ENCODE measurements at places on chromosomes 13 and 19.

GRCh38 chr19:5314012-5314906, 26.4 kb downstream of the PTPRS start:
- no peak for DNase-seq

GRCh38 chr13:86445672-86446071, 646.5 kb upstream of the SLITRK6 start:
- DNase-seq: no peak

- no peak for DNase-seq
Measured at GRCh38 chr19:29285878-29286277, 72.9 kb upstream of the UQCRFS1 start.

- no peak for DNase-seq
Measured at GRCh38 chr13:85666356-85666755, 132.9 kb downstream of the SLITRK6 start.

DNA sequence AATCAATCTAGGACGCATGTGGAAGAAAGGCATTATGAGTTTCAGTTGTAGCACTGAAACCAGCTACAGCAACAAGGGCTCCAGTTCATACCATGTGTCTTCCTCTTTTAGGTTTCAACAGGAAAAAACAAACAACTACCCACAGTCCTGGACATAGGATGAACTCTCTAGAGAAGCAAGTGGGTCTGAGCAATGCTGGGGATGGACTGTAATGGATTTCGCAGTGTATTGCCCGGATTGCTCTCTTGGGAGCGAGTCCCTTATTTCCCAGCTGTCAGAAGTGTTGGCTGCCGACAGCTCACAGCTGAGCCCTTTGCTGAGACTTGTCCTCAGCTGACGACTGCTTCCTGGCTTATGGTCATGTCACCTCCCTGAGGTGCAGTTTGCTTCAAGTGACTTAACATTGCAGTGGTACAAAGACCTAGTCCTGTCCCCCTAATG, 12.1 kb upstream of the MYCBP2 start:
- DNase-seq: no peak
